ENCODE measurements at places on chromosomes 1 and 21. TPM values are rescaled to one million over a fixed set of nuclear protein-coding genes. Genes with fewer than 3 reads are reported as not detected.

- no peaks in the 10 kb centered on the region for H3K27me3 ChIP-seq
- H3K27ac ChIP-seq: no peak overlapping the region
- no peaks in the 10 kb centered on the region for H3K36me3 ChIP-seq
- no peak for DNase-seq
- no peaks in the 10 kb centered on the region for H3K4me1 ChIP-seq
- no peak overlapping the region for H3K4me3 ChIP-seq
Observed at GRCh38 chr21:14092834-14093560, 117.8 kb downstream of the LIPI start.

- no peaks in the 10 kb centered on the region for H3K36me3 ChIP-seq
- H3K4me1 ChIP-seq: peaks cover 14% of the 10 kb centered on the region
- no peak overlapping the region for H3K4me3 ChIP-seq
- peak overlapping the region; percentile 51 for H3K27ac ChIP-seq
- DNase-seq: no peak
Observed at GRCh38 chr1:172357753-172358385, 62.6 kb upstream of the C1orf105 start.

DNA sequence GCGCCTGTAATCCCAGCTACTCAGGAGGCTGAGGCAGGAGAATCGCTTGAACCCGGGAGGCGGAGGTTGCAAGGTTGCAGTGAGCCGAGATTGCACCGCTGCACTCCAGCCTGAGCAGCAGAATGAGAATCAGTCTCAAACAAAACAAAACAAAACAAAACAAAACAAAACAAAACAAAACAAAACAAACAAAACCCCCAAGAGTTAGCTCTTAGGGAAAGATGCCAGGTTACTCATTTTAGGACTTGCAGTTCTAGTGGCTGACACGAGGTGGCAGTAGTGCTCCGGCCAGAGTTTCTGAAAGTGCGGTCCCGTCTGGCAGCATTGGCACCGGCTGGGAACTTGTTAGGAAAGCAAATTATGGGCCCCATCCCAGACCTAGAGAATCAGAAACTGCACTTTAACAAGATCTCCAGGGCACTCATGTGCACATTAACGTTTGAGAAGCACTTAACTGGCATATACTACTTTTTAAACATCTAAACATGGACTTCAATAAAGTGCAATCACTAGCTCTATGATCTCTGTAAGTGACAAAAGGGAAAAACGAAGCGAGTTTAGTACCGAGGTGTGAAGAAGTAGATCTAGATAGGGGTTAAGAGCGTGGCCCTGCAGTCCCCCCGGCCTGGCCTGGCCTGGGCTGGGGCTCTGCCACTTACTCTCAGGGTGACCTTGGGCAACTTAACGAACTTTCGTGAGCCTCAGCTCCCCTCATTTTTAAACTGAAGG lies 41.9 kb upstream of the TNFRSF1B start:
- DNase-seq: peak; percentile 74
- H3K36me3 ChIP-seq: no peaks in the 10 kb centered on the region
- H3K4me1 ChIP-seq: peaks cover 4% of the 10 kb centered on the region
- no peak overlapping the region for H3K4me3 ChIP-seq
- H3K27me3 ChIP-seq: no peaks in the 10 kb centered on the region

- H3K4me1 ChIP-seq: no peaks in the 10 kb centered on the region
- no peak overlapping the region for H3K27ac ChIP-seq
- no peak for DNase-seq
- no peak overlapping the region for H3K4me3 ChIP-seq
- no peaks in the 10 kb centered on the region for H3K36me3 ChIP-seq
Observed at GRCh38 chr1:147223740-147224615, 1.2 kb downstream of the FMO5 start.

DNA sequence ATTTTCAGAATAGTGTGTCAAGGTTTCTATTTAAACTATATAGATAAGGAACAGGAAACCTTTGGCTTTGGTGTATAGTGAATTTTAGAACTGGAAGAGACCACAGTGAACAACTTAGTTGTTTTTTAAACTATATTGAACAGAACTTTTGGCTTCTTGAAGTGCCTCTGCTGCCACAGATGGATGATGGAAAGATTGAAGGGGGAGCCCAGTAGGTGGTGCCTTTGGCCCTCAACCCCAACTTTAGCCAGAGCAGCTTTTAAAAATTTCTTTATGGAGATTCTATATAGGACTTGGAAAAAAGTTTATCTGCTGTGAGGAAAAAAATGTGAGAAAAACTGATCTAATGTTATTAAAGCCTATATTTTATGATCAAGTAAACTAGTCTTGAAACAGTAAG lies 50.2 kb downstream of the SWT1 start:
- H3K27ac ChIP-seq: no peak overlapping the region
- H3K4me1 ChIP-seq: no peaks in the 10 kb centered on the region
- no peak overlapping the region for H3K4me3 ChIP-seq
- H3K27me3 ChIP-seq: no peaks in the 10 kb centered on the region
- H3K36me3 ChIP-seq: peaks cover 29% of the 10 kb centered on the region

OR2T2 gene
- not detected for total RNA-seq

C1orf74 gene
- total RNA-seq: 0.53 TPM

Data from gastrocnemius medialis (tissue), 4 donors.